H54 (cell line): ENCODE measurements at places on chromosomes 12 and 14.

GRCh38 chr12:67426067-67426466 is 156.9 kb downstream of the CAND1 start:
- no peak for DNase-seq

GRCh38 chr14:56730538-56731145 is 79.6 kb downstream of the OTX2 start:
- DNase-seq, result no peak

DNA sequence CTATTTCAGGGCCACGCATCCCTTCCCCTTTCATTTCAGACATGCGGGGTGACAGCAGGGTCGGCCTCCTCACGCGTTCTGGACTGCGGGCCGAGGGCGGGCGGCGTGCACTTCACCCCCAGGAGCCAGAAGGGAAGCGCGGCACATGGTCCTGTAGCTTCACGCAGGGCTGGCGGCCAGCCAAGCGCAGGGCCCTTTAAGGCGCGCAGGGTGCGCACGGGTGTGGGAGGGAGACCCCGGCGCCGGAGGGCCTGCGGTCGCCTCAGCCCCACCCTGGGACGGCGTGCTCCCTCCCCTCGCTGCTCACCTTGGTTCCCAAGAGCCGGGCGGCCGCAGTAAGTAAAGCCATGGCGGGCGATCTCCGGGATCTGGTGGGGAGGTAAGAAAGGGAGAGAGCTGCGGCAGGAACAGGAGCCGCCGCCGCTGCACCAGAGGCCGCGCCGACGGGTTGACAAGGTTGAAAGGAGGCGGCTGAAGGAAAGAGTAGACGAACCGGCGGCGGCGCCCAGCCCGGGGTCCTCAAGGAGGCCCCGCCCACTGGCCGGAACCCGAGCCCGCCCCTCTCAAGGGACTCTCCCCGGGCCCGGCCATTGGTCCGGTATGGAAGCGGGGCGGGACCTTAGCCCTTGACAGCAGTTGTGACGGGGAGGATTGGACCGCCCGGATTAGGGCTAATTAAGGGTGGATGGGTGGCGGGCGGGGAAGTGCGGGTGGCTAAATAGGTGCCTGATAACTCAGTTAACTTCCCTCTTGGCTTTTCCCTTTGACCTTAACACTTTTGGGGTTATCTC is at the start of gene CS:
TSS of gene CS (minus strand) at position 478 of the 791 bp plus-strand sequence. CDS start at position 349, 129 bp downstream.
- DNase-seq, result peak; percentile 91

GRCh38 chr12:42564556-42564955 is 25.0 kb downstream of the PRICKLE1 start:
- DNase-seq, result no peak

GRCh38 chr12:93459097-93459496 is 8.2 kb upstream of the MRPL42 start:
- no peak for DNase-seq

GRCh38 chr12:110373425-110373824 is 30.1 kb downstream of the ANAPC7 start:
- no peak for DNase-seq

- DNase-seq, result no peak
Observed at GRCh38 chr12:2170376-2170775, 117.6 kb downstream of the CACNA1C start.

DNA sequence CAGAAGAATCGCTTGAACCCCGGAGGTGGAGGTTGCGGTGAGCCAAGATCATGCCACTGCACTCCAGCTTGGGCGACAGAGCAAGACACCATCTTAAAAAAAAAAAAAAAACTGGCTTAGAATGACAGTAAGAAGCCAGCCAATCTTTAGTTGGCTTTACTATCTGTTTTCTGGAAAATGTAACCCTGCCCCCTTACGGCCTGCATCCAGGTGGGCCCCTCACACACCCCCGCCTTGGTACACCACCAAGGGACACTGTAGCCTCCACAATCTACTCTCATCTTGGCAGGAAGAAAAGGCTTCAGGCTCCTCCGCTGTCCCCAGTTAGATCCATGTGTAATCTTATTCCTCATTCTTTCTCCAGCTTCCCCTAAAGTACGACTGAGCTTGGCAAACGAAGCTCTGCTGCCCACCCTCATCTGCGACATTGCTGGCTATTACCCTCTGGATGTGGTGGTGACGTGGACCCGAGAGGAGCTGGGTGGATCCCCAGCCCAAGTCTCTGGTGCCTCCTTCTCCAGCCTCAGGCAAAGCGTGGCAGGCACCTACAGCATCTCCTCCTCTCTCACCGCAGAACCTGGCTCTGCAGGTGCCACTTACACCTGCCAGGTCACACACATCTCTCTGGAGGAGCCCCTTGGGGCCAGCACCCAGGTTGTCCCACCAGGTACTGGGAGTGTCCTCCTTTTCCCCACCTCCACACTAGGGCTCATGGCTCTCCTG is 6.6 kb downstream of the TAPBPL start:
- no peak for DNase-seq

- DNase-seq, result no peak
Observed at GRCh38 chr14:92383805-92384204, 60.8 kb downstream of the SLC24A4 start.

GRCh38 chr12:93882763-93883162 is 205.6 kb downstream of the CRADD start:
- DNase-seq, result no peak

- DNase-seq, result no peak
Observed at GRCh38 chr12:130463275-130463658, 125.6 kb downstream of the PIWIL1 start.

DNA sequence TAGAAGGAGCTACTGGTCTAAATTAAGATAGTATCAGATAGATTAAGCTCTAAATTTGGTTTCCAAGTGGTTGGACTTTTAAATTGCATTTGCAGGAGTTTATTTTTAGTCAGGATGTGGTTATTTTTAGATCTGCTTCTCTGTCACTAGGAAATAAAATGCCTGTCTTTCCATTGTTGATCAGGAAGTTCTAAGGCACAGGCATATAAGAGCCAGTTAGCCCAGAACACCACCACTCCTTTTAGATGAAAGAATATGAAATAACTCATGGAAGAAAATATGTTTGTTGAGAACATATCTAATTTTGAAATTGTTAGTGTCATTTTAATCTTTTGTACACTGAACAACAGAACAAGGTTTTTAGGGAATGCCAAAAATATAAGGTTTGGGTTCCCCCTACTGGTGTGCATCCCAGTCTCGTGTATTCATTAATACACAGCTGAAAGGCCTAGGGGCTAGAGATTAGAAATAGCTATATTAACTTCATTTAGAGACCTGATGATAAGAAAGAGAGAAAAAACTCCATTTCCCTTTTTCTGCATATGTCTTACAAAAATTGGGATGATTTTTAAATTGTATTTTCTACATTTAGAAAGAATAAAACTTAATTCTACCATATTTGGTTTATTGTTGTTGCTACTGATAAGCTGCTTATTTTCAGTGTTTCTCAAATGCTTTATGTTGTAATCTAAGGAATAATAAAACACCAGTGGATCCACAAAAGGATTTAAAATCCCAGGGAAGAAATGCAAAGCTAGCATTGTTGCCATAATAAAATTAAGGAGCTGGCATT is 67.2 kb downstream of the RIC8B start:
- no peak for DNase-seq

DNA sequence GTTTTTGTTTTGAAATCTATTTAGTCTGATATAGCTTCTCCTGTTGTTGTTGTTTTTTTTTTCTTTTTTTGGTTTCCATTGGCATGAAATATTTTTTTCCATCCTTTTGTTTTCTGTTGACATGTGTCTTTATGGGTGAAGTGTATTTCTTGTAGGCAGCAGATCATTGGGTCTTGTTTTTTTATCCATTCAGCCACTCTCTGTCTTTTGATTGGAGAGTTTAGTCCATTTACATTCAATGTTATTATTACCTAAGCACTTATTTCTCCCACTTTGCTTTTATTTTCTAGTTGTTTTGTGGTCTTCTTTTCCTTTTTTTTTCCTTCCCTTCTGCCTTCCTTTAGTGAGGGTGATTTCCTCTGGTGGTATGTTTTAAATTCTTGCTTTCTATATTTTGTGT is 193.6 kb upstream of the TMEM260 start:
- DNase-seq, result no peak

GRCh38 chr12:93847517-93848474 is 170.6 kb downstream of the CRADD start:
- DNase-seq, result no peak

DNA sequence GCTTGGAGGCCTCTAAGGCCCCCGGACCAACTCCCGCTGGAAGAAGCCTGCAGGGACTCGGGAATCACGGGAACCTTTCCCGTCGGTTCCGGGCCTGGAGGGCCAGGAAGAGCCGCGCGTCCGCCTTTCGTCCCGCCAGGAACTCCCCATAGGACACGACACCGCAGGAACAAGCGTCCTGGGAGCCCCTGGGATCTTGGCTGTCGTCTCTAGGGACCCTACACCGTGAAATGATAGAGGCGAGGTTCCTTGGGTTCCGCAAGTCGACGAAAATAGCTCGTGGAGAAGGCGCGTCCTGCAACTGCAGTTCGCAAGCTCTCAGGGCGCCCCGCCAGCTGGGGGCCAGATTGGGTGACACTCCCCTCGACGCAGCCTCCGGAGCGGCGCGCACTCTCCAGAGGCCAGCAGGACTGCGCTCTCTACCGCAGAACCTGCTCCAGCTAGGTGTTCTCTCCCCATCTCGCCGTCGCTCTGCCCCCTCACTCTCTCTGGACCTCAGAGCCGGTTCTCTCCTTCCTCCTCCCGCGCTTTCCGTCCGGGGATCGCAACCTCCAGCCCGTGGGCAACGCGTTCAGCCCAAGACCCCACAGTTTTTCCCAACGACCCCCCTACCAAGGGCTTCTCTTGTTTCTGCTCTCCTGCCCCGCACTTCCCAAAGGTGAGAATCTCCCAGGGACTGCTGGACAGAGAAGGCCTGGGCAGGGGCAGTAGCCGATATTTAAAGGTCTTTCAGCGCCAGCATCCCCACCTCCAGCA is 776 bp downstream of the BMP4 start:
- no peak for DNase-seq

- peak; percentile 38 for DNase-seq
Observed at GRCh38 chr12:27549801-27550652, 26.0 kb downstream of the PPFIBP1 start.

- no peak for DNase-seq
Observed at GRCh38 chr12:25469861-25470260, 83.2 kb downstream of the LMNTD1 start.

DNA sequence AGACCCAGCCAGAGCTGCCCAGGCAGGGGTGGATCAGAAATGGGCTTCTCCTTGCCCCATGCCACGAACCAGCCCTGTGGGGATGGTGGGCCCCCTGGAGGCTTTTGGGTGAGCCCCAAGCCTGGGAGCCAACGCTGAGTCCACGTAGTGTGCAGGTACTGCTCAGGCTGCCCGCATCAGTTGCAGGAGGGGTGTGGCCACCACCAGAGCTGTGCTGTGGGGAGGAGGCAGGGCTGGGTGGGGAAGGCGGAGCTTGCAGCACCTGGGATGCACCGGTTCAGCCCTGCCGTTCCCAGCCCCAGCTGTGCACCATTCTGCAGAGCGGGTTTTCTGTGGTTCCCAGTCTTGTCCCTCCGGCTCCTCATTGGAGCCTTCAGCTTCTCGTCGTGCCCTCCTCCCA is 36.3 kb downstream of the IL31 start:
- DNase-seq, result no peak

DNA sequence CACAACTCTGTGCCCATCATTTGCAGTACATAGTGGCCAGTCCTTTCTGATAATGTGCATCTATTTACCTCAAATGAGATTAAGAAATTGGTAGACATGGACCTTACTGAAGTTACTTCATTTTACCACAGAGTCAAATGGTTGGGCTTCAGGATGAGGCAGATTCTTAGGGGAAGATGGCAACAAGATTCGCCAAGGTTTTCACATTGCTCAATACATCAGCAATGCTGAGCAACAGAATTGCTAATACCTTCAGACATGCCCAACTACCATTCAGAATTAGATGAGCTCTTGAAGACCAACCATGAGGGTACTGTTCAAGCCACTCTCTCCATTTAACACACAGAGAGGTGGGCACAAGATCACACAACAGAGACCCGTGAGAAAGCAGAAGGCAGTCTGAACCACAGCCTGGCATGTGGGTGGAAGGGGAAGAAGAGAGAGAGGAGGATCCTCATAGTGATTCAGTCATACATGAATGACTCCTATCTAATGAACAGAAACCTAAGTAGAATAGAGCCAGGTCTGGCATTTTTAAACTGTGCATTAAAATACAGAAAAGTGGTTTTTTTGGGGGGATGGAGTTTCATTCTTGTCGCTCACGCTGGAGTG is 28.5 kb downstream of the CPM start:
- DNase-seq, result no peak

GRCh38 chr12:123506059-123506842 is 27.3 kb downstream of the RILPL1 start:
- no peak for DNase-seq

DNA sequence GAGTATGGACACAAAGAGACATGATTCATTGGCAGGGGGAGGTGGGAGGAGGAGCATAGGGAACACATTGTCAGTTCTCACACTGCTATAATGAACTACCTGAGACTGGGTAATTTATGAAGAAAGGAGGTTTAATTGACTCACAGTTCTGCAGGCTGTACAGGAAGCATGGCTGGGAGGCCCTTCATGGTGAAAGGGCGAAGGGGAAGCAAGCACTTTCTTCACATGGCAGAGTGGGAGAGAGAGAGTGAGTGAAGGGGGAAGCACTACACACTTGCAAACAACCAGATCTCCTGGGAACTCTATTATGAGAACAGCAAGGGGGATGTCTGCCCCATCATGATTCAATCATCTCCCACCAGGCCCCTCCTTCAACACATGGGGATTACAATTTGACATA is 391.8 kb downstream of the BMP4 start:
- no peak for DNase-seq

GRCh38 chr14:79040790-79041189 is 870.6 kb downstream of the NRXN3 start:
- no peak for DNase-seq

DNA sequence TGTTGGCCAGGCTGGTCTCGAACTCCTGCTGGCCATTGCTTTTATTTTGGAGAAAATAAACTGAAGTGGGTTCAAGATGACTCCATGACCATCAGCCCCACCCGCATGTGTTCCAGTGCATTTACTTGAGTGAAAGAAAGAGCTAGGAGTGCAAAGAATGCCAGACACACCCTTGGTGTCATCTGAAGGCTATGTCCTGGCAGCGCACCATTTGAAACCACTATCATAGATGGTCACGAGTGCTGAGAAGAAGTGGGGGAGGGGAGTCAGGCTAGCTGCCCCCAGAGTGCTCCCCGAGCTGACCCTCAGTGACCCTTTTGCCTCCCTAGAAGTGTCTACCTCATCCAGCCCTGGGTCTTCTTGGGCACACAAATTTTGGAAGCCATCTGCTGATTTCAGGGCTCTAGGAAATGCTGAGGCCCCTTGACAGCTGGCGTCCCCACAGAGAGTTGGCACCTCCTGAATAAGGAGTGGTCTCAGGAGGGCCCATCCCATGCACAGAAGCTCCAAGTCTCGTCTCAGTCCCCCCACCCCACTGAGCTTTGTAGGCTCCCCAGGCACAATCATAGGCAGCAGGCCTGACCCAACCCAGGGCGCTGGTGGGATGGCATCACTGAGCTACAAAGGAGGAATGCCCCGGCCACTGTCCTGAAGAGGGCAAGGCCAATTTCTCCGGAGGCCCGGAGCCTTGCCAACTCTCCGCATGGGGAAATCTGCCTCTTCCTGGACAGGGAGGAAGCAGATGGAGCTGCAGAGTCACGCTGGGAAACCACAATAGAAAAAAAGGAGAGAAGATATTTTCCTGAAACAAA is 28.0 kb downstream of the PXN start:
- no peak for DNase-seq

GRCh38 chr14:32764131-32764530 is 174.5 kb upstream of the NPAS3 start:
- no peak for DNase-seq

- DNase-seq, result peak; percentile 47
Observed at GRCh38 chr14:54805445-54806322, 96.9 kb downstream of the GCH1 start.

GRCh38 chr14:33542338-33543287 is 408.3 kb downstream of the EGLN3 start:
- no peak for DNase-seq
